ENCODE measurements at places on chromosomes 2 and 18.

DNA sequence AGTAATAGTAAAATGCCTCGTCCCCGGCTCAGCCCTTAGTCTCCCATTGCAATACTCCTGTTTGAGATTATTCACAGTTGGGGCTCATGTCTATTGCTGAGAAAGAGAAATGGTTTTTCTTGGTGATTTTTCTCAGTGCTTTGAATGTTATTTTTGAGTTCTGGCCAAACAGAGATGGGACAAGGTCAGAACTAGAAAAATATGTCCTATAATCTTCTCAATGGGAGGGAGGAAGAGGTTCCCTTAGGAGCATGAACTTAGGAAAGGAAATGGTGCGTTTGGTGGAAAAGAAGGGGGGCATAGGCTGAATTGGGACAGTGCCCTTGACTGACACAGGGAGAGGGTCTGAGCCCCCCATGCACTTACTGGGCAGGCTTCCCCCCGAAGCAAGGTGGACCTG lies 133.8 kb downstream of the AGAP1 start:
- DNase-seq = no peak

- no peak for DNase-seq
These were observed 45.4 kb downstream of the SPRED2 start for GRCh38 chr2:65386989-65387388.

- no peak for DNase-seq
These were observed 390.6 kb downstream of the CTNNA2 start for GRCh38 chr2:79903222-79904000.

GRCh38 chr2:164840930-164841718 lies 499 bp downstream of the COBLL1 start:
- no peak for DNase-seq

GRCh38 chr2:174599310-174599921 lies 1.8 kb upstream of the WIPF1 start:
- DNase-seq = no peak

DNA sequence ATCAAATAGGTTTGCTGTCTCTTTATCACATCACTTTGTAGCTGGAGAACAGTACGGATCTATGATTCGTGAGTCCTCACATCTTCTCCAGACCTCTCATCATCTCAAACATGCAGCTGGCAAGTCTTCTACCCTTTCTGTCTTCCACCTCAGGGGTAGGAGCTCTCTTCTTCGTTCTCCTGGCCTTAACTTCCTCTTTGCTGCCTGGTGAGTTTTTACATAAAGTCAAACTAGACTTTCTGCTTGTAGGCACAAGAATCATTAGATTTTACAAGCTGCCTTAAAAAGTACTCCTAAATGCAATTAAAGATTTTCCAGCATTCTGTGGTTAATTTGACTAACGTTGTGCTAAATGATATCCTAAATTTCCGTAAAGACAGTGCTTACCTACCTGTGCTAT lies 43.7 kb upstream of the TANK start:
- DNase-seq = no peak

DNA sequence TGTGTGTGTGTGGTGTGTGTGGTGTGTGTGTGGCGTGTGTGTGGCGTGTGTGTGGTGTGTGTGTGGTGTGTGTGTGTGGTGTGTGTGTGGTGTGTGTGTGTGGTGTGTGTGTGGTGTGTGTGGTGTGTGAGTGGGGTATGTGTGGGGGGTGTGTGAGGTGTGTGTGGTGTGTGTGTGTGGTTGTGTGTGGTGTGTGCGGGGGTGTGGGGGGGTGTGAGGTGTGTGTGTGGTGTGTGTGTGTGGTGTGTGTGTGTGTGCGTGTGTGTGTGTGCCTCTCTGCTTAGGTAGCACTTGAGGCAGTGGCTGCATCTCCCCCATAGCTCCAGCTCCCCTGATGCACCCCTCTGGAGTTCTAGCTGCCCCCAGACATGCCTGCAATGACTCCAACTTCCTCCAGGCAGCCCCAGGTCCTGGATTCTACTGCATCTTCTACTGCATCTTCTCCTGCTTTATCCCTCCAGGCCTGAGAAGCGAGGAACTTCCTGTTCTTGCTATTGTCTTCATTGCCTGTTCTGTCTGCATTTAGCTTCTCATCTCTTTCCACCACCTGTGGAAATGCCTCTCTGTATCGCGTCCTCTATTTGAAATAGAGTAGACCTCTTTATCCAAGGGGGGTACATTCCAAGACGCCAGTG lies 22.2 kb upstream of the MLPH start:
- no peak for DNase-seq

- no peak for DNase-seq
These were observed 150.1 kb upstream of the DLGAP1 start for GRCh38 chr18:4605212-4605611.

DNA sequence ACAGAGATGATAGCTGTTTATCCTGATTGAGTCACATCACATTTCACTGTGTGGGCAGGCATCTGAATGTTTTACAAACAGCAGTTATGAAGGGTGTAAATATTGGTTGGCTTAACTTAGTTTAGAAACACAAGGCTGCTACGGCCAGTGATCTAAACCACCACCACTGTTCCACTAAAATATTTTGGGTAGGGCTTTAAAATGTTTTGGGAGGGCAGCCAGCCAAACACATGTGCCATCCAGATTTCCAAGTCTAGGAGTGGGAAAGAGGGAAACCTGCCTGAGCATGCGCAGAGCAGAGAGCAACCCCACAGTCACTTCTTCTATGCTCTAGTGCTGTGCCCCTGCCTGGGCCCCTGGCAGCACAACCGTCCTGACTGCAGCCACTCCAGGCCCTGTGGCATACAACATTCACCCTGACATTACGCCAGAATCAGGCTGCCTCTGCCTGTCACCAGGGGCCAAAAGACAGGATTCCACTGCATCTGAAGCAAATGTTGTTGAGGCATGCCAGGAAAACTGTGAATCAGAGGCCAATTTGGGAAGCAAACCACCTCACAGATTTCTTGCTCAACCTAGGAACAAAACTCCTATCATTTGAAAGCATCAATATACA lies 74.8 kb upstream of the COL5A2 start:
- peak; percentile 16 for DNase-seq

GRCh38 chr2:27249159-27249890 lies 13.5 kb downstream of the SLC30A3 start:
- DNase-seq = no peak

- no peak for DNase-seq
These were observed 52.2 kb downstream of the SMAD7 start for GRCh38 chr18:48898521-48898920.

DNA sequence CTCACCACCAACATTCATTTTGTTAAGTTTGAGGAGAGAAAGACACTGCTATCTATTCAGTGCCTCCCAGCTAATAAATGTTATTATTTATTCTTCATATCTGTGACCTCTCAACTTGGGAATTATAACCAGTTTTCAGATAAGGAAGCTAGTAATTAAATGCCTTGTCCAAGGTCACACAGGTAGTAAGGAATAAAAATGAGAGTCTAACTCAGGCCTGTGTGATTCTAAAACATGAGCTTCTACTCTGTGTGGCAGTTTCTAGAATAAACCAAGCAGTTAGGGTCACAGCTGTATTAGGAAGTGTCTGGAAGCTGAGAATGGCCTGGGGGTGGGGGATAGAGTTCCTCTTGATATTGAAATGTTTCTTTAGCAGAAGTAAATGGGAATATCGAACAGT lies 137.8 kb upstream of the LRATD1 start:
- no peak for DNase-seq

GRCh38 chr2:58571181-58571852 lies 330.2 kb upstream of the FANCL start:
- peak; percentile 23 for DNase-seq

DNA sequence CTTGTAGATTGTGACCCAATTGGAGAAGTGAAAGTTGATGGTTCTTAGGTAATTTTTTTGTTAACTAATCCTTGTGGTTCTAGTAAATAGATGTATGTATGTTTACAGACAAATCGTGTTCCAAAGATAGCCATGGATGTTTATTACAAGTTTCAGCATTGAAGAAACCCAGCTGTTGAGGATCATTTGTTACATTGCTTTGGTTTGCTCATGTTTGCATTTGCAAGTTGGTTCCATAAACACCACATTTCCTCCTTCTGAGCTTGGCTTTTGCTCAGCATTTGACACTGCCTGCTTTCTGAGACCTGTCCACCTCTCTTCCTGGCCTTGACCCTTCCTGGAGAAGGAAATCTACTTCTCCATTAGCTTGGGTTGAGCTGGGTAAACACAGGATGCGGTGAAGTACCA lies 1.8 kb upstream of the CCDC68 start:
- peak; percentile 79 for DNase-seq

DNA sequence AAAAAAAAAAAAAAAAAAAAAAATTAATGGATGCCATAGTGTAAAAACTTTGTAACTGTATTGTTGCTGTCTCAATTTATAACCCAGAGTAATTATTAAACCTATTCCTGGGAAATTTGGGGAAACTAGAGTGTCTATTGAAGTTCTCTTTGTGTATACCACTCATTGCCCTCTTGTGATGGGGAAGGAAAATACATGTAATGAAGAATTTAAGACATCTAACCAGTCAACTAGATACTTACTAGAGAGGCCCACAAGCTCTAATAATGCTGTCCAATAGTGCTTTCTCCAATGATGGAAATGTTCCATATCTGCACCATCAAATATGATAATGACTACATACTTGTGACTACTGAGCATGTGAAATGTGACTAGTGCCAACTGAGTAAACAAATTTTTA lies 168.5 kb upstream of the SLC39A10 start:
- DNase-seq = no peak

DNA sequence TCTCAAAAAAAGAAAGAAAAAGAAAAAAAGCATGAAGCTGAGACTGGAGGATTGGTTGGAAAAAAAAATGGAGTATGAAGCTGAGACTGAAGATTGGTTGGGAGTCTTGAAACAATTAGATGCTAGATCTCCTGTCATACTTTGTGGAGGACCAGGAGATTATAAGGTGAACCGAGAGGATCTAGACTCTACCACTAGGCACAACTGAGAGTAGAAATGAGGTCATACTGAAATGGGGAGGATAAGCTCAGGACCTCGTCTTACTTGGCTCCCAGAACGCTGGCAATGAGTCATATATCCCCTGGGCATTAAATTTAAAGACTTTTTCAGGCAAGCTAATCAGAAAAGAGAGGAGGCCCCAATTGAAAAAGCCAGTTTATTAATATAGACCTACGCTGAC lies 3.3 kb upstream of the ORC2 start:
- DNase-seq = peak; percentile 23

GRCh38 chr2:15293262-15293937 lies 267.7 kb downstream of the NBAS start:
- no peak for DNase-seq

DNA sequence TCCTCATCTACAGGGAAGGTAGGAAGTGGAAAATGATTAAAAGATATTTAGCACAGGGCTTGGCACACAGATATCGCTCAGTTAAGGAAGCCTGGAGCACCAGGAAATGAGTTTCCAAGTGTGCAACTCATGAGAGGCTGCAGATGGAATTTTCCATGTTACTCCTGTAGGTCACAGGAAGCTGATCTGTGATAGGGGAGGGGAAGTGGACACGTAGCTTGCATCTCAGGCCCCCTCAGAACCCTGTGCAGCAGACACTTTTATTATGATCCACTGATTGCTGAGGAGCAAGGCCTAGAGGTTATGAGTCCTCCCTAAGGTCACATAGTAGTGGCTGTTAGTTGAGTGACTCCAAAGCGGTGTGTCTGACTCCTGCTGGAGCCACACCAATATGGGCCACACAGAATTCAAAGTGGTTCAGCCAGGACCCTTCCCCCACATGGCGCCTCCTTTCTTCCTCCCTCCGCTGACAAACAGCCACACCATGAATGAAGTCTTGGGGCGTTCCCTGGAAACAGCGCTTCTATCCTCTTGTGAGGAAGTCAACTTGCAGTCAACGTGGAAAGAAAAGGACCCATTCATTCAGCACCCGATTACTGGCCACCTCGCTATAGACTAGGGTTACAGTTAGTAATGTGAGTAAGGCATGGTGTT lies 21.5 kb downstream of the DYSF start:
- DNase-seq = no peak

GRCh38 chr2:40030456-40030975 lies 251.5 kb upstream of the THUMPD2 start:
- no peak for DNase-seq

DNA sequence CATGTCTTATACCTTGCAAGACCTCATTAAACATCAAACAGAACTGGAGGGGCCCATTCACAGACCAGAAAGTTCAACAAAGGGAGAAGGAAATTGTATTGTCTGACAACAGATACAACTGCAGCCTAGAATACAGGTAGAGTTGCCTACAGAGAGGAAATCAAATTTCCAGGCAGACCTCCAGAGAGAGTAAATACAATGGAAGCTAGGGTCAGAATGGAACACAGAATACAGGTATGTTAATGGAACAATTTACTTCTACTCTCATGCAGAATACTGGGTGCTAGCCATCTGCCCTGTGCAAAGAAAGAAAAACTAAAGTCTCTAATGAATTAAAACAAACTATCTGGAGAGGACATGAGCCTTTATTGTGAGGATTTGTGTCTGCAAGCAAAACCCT lies 31.6 kb upstream of the ALK start:
- DNase-seq = no peak

DNA sequence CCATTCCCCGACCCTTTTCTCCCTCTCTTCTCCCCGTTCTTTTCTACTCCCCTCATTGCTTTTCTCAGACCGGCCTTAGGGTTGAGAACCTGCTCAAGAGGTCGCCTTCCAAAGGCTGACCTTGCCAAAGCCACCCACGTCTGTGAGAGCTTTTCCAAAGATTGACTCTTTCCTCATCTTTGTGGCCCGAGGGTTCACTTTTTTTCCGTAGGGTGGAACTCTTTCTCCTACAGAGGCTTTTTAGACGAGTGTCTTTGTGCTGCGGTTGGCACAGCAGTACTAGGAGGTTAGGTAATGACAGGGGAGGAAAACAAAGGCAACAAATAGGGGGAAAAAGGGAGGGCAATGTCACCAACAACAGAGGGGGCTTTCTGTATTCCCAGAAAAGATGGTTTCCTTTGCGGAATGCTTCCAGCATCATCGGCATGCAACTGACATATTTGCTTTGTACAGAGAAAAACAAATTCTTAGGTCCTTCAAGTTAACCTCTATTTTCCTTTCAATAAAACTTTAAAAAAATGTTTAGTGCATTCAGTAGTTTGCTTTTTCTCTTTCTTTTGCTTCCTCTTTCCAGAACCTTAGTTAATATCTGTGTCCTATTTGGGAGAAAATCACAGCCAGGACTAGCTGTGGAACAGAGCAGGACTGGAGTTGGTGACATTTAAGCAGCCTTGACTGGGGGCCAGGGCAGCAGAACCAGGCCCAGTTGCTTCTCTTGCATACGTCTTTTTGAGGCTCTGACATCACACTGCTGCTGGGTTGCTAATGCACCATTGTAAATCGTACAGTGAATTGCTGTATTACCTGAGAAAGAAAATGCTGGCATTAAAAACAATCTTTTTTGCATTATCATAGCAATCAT lies 188.1 kb upstream of the FANCL start:
- no peak for DNase-seq

DNA sequence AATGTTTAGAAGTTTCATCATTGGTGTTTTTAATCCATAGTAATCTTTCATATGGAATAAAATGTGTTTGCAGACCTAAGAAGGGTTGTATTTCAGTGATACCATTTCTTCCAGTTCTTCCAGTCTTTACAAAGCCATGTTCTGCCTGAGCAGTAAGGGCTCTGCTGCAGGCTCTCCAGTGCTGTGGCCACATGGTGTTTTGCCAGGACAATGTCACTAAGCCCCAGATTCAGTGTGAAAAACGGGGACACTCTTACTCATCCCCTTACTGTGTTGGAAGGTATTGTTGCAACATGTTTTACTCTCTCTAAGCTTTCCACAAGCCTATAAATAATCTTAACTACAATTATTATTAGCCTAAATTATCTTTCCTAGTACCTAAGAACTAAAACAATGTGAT lies 481.4 kb upstream of the CDH7 start:
- no peak for DNase-seq

Data from AG04450 (cell line).